ENCODE measurements at places on chromosomes 1 and 21.
A peak's percentile ranks its signal among the peaks of the same experiment; 100 is the strongest.

- DNase-seq, result no peak
These were observed 257.9 kb upstream of the AJAP1 start for GRCh38 chr1:4396551-4396950.

GRCh38 chr21:45290948-45291612 lies 3.4 kb upstream of the POFUT2 start:
- no peak for DNase-seq

GRCh38 chr1:206460836-206461426 lies 9.3 kb upstream of the IKBKE start:
- DNase-seq, result no peak

- DNase-seq, result no peak
These were observed 17.2 kb downstream of the SASS6 start for GRCh38 chr1:100115524-100115923.

GRCh38 chr1:7541629-7542028 lies 229.5 kb upstream of the VAMP3 start:
- DNase-seq, result no peak

DNA sequence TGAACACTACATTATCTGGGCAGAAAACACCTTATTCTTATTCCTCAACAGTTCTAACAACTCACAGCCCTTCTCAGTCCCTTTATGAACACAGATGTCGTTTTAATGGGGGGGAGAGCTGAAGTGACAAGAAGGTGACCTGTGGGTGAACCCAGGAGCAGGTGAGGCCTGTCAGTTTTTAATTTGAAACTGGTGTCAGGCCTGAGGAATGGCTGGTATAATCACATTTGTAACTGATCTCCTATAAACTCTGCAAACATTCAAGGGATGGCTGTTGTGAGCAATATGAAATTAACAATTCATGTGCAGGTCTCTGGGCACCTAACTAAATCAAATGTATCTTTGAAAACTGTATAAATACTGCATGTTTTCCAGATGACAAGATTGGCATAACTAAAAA lies 362.1 kb upstream of the NR5A2 start:
- DNase-seq, result no peak

GRCh38 chr1:20371883-20372282 lies 81.2 kb downstream of the VWA5B1 start:
- no peak for DNase-seq

- DNase-seq, result no peak
These were observed 71.7 kb downstream of the PRRX1 start for GRCh38 chr1:170735366-170736263.

GRCh38 chr1:200627575-200628222 lies 7.1 kb upstream of the KIF14 start:
- DNase-seq, result no peak

DNA sequence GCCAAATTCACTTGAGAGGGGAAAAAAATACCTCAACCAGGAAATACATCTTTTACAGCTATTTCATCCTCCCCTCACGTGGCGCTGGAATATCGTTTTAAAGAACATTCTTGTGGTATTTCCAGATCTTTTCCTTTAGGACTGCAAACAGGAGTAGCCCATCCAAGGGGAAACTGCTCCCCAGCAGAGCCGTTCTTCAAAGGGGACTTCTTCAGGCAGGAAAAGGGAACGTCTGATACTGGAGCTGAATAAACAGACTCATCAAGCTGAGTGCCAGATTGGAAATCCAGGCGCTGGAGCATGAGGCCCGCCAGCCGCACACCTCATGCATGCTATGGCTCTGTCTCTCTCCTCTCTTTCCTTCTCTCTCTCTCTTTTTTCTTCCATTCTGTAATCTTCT lies 34.0 kb upstream of the PROX1 start:
- no peak for DNase-seq

- peak; percentile 2 for DNase-seq
These were observed 9.4 kb upstream of the S100A8 start for GRCh38 chr1:153400244-153400643.
